ENCODE measurements at places on chromosomes 12 and 14.

GRCh38 chr14:58296726-58297125 lies 1.6 kb upstream of the ARID4A start:
- DNase-seq = no peak

GRCh38 chr14:53536446-53536845 lies 383.3 kb upstream of the DDHD1 start:
- no peak for DNase-seq

DNA sequence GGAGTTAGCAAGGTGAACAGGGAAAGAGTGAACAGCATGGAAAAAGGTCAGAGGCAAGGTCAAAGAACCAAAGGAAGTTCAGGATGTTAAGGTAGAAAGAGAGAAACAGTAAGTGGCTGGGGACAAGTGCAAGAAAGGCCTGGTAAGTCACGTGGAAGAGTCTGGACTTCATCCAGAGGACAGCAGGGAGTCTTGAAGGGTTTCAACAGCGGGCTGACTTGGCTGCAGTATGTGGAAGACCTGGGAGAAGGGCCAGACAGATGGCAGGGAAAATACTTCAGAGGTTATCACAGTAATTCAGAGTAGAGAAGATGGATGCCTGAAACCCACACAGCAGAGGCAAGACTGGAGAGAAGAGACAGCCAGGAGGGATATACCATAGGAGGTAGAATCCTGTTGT lies 34.0 kb downstream of the CIT start:
- no peak for DNase-seq

- peak; percentile 64 for DNase-seq
These were observed 166.7 kb upstream of the HIF1A start for GRCh38 chr14:61528591-61529021.

DNA sequence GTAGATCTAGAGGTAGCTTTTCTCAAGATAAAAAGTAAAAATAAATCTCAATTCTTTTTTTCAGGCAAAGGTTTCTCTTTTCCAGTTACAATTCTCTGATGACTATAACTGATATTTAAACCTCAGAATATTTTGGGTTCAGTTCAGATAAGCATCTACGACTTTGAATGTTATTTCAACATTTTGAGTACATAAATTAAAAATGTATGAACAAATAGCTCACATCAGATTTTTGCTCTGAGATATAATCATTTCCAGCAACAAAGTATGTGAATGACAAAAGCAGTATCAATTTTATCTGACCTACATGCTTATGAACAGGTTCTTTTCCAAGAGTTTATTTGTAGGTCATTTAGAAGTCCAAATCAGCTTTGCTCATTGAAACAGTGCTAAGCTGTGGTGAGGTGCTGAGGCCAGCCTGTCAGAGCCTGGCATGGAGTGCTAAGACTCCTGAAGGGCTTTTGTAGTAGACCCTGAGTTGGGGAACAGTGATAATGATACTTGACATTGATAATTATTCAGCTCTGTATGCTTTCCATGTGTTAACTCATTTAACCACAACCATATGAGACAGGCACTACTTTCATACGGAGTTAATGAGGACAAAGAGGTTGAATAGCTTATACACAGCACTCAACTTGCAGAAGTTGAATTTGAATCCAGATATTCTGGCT lies 205.0 kb upstream of the DCN start:
- DNase-seq = no peak

DNA sequence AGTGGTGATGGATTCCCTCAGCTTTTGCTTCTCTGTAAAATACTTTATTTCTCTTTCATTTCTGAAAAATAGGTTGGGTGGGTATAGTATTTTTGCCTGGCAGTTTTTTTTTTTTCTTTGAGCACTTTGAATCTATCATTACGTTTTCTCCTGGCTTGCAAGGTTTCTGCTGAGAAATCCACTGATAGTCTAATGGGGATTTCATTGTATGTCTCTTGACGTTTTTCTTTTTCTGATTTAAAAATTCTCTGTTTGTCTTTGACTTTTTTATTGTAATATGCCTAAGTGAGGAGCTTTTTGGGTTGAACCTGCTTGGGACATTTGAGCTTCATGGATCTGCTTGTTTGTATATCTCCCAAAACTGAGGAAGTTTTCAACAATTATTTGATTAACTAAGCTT lies 606.0 kb downstream of the KCNH5 start:
- DNase-seq = no peak

GRCh38 chr12:32083489-32083888 lies 23.2 kb upstream of the BICD1 start:
- DNase-seq = no peak

DNA sequence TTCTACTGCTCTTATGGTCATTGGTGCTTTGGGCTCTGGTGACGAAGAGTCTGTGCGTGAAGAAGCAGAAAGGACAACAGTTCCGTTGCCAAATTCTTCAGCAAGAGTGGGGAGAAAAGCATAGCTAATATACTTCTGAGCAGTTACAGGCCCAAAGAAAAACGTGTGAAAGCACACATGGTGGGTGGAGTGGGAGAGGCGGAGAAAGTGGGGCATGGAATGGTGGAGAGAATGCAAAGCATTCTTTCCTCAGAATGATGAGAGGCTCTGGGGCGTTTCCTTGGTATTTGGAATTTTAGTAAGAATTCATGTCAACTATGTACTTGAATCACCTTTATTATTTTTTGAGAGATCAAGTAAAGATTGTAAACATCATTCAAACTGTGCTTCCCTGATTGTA lies 396.1 kb downstream of the NAV3 start:
- no peak for DNase-seq

DNA sequence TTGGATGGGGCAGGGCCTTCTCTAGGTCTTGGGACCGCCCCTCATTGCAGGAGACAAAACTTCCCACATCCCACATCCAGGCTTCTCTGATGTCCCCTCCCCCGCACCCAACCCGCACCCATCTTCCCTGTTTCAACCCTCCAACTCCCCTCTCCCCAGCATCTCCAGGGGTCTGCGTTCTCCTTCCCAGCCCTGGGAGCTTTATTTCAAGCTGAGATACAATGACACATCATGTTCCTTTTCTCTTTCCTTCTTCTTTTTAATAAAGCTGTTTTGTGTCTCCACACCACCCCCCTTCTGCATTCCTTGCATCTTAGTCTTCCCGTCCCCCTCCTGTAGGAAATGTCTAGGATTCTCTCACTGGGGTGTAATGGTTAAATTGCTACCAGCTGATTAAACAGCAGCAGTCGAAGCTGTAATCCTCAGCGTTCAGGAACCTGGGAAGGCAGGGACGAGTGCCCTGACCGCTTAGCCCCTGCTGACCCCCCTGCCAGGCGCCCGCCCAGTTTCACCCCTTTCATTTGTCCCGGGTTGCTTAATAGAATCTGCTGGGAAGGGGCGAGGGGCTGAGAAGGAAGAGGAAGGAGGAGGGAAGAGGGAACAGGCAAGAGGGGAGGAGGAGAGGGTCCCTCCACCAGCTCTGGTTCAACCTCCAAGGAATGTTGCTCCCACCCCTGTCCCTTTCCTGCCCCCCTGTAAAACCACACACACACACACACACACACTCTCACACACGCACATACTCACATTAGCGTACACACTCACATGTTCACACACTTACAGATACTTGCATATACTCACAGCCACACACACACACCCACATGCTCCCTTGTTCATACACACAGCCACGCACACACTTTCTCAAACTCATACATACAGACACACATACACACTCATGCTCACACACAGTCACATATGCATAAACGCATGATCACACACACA lies 104.5 kb upstream of the MED13L start:
- DNase-seq = no peak

GRCh38 chr14:27945512-27945911 lies 821.1 kb upstream of the FOXG1 start:
- no peak for DNase-seq

DNA sequence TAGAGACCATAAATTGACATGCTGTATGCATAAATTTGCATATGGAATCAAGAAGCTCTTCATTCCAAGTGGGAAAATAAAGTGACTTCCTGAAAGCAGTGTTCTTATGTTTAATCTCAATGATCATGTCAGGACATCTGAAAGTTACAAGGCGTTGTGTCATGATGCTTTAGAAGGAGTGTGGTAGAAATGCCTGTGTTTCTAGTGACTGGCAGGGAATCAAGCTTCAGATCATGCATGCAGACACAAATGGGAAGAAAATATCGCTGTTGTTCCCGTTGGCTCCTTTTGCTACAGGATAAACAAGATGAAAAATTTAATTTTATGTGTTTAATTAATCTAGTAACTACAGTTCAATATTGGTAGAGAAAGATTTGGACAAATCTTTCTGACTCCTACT lies 298.1 kb upstream of the SYT1 start:
- no peak for DNase-seq

GRCh38 chr12:92028441-92028709 lies 117.3 kb downstream of the BTG1 start:
- no peak for DNase-seq

Measured in T-helper 2 cell treated with Interferon-gamma antibody and Interleukin-4, amounts not matched to agents 5 μg/mL and 100 μg/mL, for 36 hours (primary cell).